ENCODE measurements at places on chromosomes 1 and 21.

DNA sequence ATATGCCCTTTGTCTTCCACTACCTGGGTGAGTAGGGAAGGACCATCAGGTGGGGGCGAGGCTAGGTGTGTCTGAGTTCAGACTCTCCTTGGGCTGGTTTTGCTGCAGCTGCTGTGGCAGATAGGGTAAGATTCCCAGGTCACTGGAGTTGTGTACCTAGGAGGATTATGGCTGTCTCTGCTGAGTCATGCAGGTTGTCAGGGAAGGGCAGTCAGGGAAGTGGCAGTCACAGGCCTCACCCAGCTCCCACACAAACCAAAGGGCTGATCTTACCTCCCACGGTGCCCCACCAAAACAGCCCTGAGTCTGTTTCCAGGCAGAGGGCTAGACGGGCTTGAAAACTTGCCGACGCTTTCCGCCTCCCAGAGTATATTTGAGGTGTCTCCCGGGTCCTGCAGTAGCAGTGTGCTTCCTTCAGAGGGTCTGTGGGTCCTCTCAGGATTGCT, 201.6 kb upstream of the PLXNA2 start:
- no peaks in the 10 kb centered on the region for H3K36me3 ChIP-seq
- H3K4me1 ChIP-seq: no peaks in the 10 kb centered on the region
- H3K27ac ChIP-seq: no peak overlapping the region

GRCh38 chr1:184691719-184692324, 62.8 kb downstream of the EDEM3 start:
- DNase-seq: no peak
- no peaks in the 10 kb centered on the region for H3K27me3 ChIP-seq
- H3K4me3 ChIP-seq: no peak overlapping the region
- H3K4me1 ChIP-seq: peaks cover 3% of the 10 kb centered on the region
- H3K27ac ChIP-seq: no peak overlapping the region

DNA sequence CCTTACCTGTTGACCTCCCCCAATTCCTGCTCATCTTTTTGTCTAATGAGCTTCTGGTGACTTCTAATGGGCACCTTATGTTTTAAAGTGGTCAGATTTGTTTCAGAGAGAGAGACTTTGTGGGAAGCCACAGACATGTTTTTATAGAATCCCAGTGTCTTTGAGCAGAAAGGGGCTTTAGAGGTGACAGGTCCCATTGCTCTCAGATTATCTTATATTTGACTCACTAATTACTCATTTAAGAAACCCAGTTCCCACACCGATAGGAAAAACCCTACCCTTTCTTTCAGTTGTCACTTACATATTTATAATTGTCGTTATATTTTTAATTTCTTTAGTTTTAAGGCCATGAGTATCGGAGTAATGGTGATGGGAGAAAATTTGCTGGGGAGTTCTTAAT, 215.5 kb downstream of the CAMTA1 start:
- H3K4me1 ChIP-seq: peaks cover 5% of the 10 kb centered on the region
- H3K27ac ChIP-seq: no peak overlapping the region
- no peak for DNase-seq
- H3K36me3 ChIP-seq: no peaks in the 10 kb centered on the region
- no peak overlapping the region for H3K4me3 ChIP-seq

GRCh38 chr1:154502066-154502743, at the start of the genes SHE and TDRD10:
TSS of gene SHE (minus strand) at chr1:154502412. CDS start at chr1:154502026, 386 bp downstream.
TSS of gene TDRD10 (plus strand) at chr1:154502219. CDS start at chr1:154506904, 4,685 bp downstream.
- H3K27ac ChIP-seq: no peak within 1 kb of the TSS
- DNase-seq: peak; percentile 6
- peaks cover 3% of the 10 kb centered on the region for H3K36me3 ChIP-seq
- H3K4me1 ChIP-seq: peaks cover 10% of the 10 kb centered on the region
- peaks cover 15% of the 10 kb centered on the region for H3K27me3 ChIP-seq

DNA sequence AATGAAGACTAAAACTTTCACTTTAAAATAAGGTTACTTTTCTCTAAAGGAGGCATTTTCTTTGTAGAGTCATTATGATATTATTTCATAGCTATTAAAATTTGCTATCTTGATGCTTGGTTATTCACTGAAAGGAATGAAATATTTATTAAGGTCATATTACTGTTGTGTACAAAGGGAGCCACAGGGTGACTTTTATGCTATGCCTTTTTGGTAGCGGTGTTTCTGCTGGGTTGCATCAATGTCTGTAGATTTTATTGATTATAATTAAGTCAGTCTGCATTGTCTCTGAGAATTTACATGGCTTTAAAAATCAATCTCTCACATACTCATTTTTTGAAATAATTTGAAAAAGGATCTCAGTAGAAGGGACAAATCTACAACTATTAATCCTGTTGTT, 84.9 kb downstream of the NFIA start:
- DNase-seq: no peak
- H3K4me3 ChIP-seq: no peak overlapping the region
- no peaks in the 10 kb centered on the region for H3K4me1 ChIP-seq
- H3K27me3 ChIP-seq: peaks cover 2% of the 10 kb centered on the region

DNA sequence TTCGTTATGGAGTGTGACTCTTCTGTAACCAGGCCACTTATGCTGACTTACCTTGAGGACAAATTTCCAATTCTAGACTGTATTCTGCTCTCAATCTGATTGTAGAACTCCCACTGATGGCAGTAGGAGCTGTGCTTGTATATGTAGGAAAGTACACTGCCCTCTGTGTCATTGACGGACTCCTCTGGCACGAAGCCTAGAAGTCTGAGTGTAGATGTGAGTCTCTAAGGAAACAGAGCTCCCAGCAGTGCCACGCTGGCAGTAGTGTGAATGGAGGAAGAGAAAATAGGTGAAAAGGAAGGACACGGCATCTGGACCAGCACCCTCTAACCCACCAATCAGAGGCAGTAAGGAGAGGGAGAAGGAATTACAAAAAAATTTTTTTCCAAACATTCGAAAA, 130.4 kb upstream of the ADGRL2 start:
- H3K36me3 ChIP-seq: no peaks in the 10 kb centered on the region
- H3K4me3 ChIP-seq: no peak overlapping the region
- no peak for DNase-seq
- H3K4me1 ChIP-seq: no peaks in the 10 kb centered on the region
- no peaks in the 10 kb centered on the region for H3K27me3 ChIP-seq

GRCh38 chr1:117810553-117810952, 118.9 kb downstream of the GDAP2 start:
- no peaks in the 10 kb centered on the region for H3K36me3 ChIP-seq
- no peak overlapping the region for H3K27ac ChIP-seq
- peaks cover 10% of the 10 kb centered on the region for H3K27me3 ChIP-seq
- H3K4me1 ChIP-seq: no peaks in the 10 kb centered on the region
- DNase-seq: no peak
- H3K4me3 ChIP-seq: no peak overlapping the region

- no peak overlapping the region for H3K4me3 ChIP-seq
- DNase-seq: no peak
- H3K36me3 ChIP-seq: peaks cover 5% of the 10 kb centered on the region
- no peaks in the 10 kb centered on the region for H3K27me3 ChIP-seq
These were observed 163.7 kb upstream of the EDN2 start for GRCh38 chr1:41648230-41648629.

GRCh38 chr1:33583567-33583966, 111.1 kb downstream of the ZSCAN20 start:
- no peak overlapping the region for H3K27ac ChIP-seq
- H3K27me3 ChIP-seq: peaks cover 5% of the 10 kb centered on the region
- no peaks in the 10 kb centered on the region for H3K4me1 ChIP-seq
- no peaks in the 10 kb centered on the region for H3K36me3 ChIP-seq
- DNase-seq: no peak

- peak overlapping the region; percentile 84 for H3K4me3 ChIP-seq
- peaks cover 3% of the 10 kb centered on the region for H3K36me3 ChIP-seq
- peaks cover 7% of the 10 kb centered on the region for H3K27me3 ChIP-seq
- no peak overlapping the region for H3K27ac ChIP-seq
- peaks cover 19% of the 10 kb centered on the region for H3K4me1 ChIP-seq
These were observed 1.4 kb downstream of the DVL1 start for GRCh38 chr1:1347663-1348419.

GRCh38 chr1:236345728-236346127, 48.4 kb upstream of the EDARADD start:
- H3K4me3 ChIP-seq: no peak overlapping the region
- DNase-seq: no peak

- no peak overlapping the region for H3K27ac ChIP-seq
- H3K4me1 ChIP-seq: peaks cover 15% of the 10 kb centered on the region
- peaks cover 4% of the 10 kb centered on the region for H3K27me3 ChIP-seq
- H3K4me3 ChIP-seq: peak overlapping the region; percentile 73
These were observed 4.9 kb upstream of the POFUT2 start for GRCh38 chr21:45292399-45293219.

DNA sequence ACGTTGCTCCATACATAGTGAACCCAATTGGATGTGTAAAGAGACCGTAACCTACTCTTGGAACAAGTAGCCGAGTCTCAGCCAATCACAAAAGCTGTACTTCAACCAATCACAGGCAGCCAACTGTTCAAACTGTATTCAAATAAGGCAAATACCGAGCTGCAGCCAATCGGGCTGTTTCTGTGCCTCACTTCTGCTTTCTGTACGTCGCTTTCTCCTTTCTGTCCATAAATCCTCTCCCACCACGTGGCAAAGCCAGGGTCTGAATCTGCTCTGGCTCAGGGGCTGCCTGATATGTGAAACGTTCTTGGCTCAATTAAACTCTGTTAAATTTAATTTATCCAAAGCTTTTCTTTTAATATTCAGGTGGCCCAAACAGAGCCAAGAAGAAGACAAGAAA, 210.3 kb downstream of the URB2 start:
- no peak overlapping the region for H3K4me3 ChIP-seq
- DNase-seq: no peak
- peaks cover 8% of the 10 kb centered on the region for H3K4me1 ChIP-seq
- no peak overlapping the region for H3K27ac ChIP-seq

DNA sequence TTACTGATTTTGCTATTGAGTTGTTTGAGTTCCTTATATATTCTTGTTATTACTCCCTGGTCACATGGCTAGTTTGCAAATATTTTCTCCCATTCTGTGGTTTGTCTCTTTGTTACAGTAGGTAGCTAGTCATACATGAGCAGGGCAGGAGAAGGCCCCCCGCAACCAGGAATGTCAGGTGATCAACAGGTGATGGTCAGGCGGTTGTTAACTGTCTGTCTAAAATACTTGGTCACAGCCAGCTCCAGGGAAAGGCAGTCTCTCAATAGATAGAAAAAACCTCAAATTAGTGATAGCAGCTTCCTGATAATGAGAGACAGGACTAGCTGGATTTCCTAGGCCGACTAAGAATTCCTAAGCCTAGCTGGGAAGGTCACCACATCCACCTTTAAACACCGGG, 217.9 kb downstream of the RHOU start:
- no peaks in the 10 kb centered on the region for H3K4me1 ChIP-seq
- H3K27ac ChIP-seq: no peak overlapping the region
- DNase-seq: no peak

DNA sequence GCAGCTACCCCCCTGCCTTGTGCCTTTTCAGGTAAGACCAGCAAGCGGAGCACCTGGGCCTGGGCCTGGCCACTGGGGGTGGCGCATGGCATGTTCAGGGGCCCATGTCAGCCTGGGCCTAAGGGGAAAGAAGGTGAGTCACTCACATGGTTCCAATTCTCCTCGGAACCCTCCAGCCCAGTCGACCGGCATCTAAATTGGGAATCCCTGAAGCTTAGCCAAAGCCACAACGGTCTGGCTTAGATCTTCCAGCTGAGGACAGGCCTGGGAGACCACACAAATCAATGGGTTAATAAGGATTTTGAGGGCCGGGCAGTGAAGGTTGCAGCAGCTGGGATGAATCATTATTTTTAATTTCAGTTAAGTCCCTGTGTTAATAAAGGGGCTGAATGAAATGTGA, 145.1 kb upstream of the SMYD2 start:
- H3K27me3 ChIP-seq: peaks cover 5% of the 10 kb centered on the region
- DNase-seq: no peak
- no peaks in the 10 kb centered on the region for H3K4me1 ChIP-seq
- H3K4me3 ChIP-seq: no peak overlapping the region
- H3K27ac ChIP-seq: no peak overlapping the region
- no peaks in the 10 kb centered on the region for H3K36me3 ChIP-seq

GRCh38 chr1:117780687-117781475, 148.5 kb downstream of the GDAP2 start:
- H3K27ac ChIP-seq: no peak overlapping the region
- DNase-seq: no peak
- H3K36me3 ChIP-seq: peaks cover 5% of the 10 kb centered on the region
- peaks cover 5% of the 10 kb centered on the region for H3K4me1 ChIP-seq
- peaks cover 3% of the 10 kb centered on the region for H3K27me3 ChIP-seq

DNA sequence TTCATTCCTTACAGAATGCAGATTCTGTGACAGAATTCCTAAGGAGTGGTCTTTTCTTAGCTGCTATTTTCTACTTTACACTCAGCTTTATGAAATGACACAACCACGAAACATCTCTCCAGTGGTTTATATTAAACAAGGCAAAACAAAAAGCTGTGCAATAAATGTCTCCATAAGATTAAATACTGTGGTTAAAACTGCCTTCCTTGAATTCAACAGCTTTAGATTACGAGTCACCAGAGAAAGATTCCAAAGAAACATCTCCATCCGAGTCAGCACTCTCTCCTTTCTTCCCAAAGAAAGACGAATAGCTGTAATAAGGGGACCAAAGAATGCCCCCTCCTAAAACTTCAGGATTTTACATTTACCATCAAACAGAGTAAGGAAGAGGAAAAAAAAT, 4.6 kb upstream of the C1orf87 start:
- H3K36me3 ChIP-seq: no peaks in the 10 kb centered on the region
- no peak overlapping the region for H3K27ac ChIP-seq
- no peak for DNase-seq
- H3K27me3 ChIP-seq: peaks cover 16% of the 10 kb centered on the region

DNA sequence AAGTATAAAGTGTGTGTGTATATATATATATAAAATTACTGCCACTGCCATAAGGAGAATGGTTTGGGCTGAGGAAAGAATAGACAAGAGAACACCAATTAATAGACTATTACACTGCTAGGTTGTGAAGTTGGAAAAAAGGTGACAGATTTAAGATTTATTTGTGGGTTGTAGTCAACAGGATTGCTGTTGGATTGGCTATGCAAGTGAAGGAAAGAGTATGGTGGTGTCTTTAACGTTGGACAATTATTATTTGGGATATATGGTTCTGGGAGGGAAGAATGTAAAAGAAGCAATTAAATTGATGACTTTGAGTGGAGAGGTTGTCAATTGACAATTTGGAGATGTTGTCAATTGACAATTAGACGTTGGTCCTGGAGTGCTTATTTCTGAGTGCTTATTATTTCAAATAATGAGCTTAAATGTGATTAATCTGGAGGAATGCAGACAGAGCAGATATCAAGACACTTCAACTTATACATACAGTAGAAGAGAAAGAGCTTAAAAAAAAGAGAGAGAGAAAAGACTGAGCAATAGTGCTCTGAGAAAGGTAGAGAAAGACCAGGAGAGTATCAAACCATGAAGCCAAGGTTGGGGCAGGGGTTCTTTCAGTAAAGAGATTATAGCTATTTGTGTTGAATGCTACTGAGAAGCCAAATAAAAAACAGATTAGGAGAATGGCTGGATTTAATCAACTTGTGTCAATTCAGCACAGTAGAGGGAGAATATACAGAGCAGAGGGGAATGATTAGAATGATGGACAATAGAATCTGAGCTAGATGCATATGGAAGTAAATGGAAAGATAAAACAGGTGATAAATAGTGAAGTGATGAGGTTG, 9.7 kb downstream of the PTGS2 start:
- H3K27ac ChIP-seq: no peak overlapping the region
- no peaks in the 10 kb centered on the region for H3K4me1 ChIP-seq
- no peak for DNase-seq
- H3K36me3 ChIP-seq: no peaks in the 10 kb centered on the region

GRCh38 chr1:53557369-53557768, 98.2 kb downstream of the DMRTB1 start:
- no peaks in the 10 kb centered on the region for H3K4me1 ChIP-seq
- no peaks in the 10 kb centered on the region for H3K36me3 ChIP-seq
- no peak for DNase-seq
- H3K27ac ChIP-seq: no peak overlapping the region

Data from memory B cell (primary cell).